ENCODE measurements at places on chromosomes 13 and 19. TPM values are rescaled to one million over a fixed set of nuclear protein-coding genes. Genes with fewer than 3 reads are reported as not detected.

TYK2 gene
- total RNA-seq: 64.0 TPM

ZNF415 gene
- 18.1 TPM for total RNA-seq

ZNF441 gene
- total RNA-seq: 6.0 TPM

OR7A5 gene
- not detected for total RNA-seq

LGALS4 gene
- 0.42 TPM for total RNA-seq

DACH1 gene
- 2.0 TPM for total RNA-seq

- H3K4me3 ChIP-seq: no peak overlapping the region
- H3K27ac ChIP-seq: no peak overlapping the region
- no peaks in the 10 kb centered on the region for H3K27me3 ChIP-seq
- no peak for DNase-seq
- no peaks in the 10 kb centered on the region for H3K4me1 ChIP-seq
- no peaks in the 10 kb centered on the region for H3K36me3 ChIP-seq
These were observed 55.8 kb downstream of the CPAMD8 start for GRCh38 chr19:16970821-16971220.

DNA sequence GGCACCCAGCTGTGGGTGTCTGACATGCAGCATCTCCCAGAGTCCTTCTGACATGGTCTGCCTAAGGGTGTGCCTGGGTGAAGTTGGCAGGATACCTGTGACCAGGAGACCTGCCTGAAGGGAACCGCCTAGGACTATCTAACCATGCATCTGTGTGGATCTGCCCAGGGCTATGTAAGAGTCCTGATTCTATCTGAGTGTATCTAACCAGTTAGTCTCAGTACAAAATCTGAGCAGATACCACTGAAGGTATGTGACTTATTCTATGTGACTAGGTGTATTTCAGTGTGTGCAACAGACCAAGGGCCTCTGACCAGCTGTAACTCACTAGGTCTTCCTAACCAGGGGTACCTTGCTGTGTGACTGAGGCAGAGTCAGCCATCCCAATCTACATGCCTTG is 28.2 kb upstream of the FBL start:
- no peaks in the 10 kb centered on the region for H3K36me3 ChIP-seq
- H3K4me1 ChIP-seq: no peaks in the 10 kb centered on the region
- no peaks in the 10 kb centered on the region for H3K27me3 ChIP-seq
- no peak overlapping the region for H3K4me3 ChIP-seq
- no peak for DNase-seq

DNA sequence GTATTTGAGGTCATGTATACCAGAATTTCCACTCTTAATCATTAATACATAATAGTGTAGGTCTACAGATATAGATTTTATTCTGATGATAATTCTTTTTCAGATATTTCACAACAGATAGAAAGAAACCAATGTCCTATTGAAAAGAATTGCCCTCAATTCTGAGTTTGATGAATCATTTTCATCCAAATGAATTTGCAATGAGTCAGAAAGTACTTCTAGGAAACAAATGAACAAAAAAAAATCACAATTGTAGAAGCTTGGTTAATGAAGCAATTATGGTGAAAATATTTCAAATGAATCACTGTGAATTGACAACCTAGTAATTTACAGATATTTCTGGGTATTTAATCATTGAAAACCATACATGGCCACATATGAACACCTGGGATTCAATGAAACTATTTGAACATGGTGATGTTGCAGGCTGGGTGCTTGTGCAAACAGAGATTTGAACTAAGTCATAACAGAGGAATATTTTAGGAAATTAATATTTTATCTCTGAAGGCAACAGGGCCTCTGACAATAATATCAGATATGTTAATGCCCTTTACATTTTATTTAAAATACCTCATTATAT is 360.9 kb downstream of the SLITRK5 start:
- no peak overlapping the region for H3K4me3 ChIP-seq
- H3K4me1 ChIP-seq: no peaks in the 10 kb centered on the region
- no peak overlapping the region for H3K27ac ChIP-seq
- no peaks in the 10 kb centered on the region for H3K27me3 ChIP-seq
- no peaks in the 10 kb centered on the region for H3K36me3 ChIP-seq

GRCh38 chr13:27128825-27129627 is 42.6 kb downstream of the USP12 start:
- no peaks in the 10 kb centered on the region for H3K36me3 ChIP-seq
- no peak overlapping the region for H3K4me3 ChIP-seq
- no peak overlapping the region for H3K27ac ChIP-seq
- no peak for DNase-seq

DNA sequence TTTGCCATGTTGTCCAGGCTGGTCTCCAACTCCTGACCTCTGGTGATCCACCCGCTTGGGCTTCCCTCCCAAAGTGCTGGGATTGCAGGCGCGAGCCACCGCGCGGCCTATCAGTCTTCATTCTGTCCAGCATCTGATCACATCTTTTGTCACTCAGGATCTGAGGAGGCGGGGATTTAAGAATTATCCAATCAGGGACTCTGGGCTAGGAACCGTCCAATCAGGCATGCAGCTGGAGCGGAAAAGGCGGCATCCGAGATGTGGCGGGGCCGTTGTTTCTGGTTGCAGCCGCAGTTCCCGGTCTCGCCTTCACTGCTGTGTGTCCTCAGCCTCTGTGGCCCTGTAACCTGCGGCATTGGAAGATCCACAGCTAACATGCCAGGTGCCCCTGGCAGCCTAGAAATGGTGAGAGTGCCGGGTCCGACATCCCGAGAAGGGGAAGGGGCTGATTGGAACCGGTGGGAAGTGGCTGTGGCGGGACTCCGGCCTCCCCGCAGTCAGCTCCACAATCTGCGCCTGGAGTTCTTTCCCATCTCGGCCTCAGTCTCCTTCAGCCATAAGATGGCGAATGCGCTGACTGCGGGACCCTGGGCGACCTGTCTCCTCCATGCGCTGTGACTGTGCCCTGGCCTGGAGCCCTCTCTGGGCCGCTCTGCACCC is at the start of gene ZNF729:
Gene ZNF729, plus strand, starts transcription at position 291 of the 660 bp plus-strand sequence. Its CDS starts 85 bp downstream, at position 376.
- DNase-seq: no peak
- H3K4me1 ChIP-seq: no peaks in the 10 kb centered on the region
- H3K27ac ChIP-seq: no peak within 1 kb of the TSS
- H3K27me3 ChIP-seq: peaks cover 3% of the 10 kb centered on the region
- no peaks in the 10 kb centered on the region for H3K36me3 ChIP-seq

DNA sequence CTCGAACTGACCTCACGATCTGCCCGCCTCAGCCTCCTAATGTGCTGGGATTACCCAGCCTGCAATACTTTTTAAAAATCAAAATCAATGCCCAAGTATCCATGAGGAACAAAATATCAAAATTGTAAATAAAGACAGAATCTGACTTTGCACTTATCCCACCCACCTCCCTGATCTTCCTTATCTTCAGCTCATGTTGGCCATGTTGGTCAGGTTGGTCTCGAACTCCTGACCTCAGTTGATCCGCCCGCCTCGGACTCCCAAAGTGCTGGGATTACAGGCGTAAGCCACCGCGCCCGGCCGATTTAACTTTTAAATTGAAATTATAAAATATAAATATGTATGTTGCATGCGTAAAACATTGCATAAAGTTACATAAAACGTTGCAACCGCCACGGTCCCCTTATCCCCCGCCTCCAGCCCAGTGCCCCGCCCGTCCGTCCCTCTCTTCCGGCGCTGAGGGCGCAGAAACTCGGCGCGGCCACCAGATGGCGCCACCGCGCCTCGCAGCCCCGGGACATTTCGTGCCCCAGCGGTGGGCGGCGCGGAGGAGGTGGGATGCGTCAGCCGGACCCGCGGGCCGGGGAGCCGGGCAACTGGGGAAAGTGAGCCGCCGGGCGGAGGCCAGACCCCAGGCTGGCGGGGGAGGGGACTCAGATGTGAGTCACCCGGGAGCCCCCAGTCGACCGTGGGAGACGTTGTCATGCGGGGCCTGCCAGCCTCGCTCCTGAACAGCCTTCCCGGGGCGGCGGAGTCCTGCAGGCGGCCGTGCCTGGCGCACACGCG is 1.5 kb upstream of the GADD45B start:
- H3K36me3 ChIP-seq: peaks cover 14% of the 10 kb centered on the region
- DNase-seq: peak; percentile 98
- H3K4me3 ChIP-seq: peak overlapping the region; percentile 89
- H3K4me1 ChIP-seq: peaks cover 30% of the 10 kb centered on the region
- peak overlapping the region; percentile 92 for H3K27ac ChIP-seq
- no peaks in the 10 kb centered on the region for H3K27me3 ChIP-seq

DNA sequence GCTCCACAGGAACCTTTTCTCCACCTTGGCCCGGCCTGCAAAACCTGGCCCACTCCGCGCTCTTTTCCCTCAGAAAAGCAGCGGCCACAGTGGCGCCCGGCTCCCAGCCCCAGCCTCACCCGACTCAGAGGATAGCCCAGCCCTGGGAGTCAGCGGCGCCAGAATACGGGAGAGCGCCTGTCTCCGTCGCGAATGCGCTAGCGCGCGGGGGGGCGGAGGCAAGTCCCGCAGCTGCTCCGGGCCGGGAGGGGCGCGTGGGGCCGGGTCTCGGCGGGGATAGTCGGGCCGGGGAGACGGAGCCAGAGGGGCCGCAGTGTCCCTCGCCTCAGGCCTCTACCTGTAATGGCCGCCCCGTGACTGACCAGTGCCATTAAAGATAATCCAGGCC is at the start of gene ZFP30:
Gene ZFP30, minus strand, starts transcription at position 165 of the 388 bp plus-strand sequence. CDS start 7,643 bp downstream, outside the sequence.
- peak within 1 kb of the TSS; percentile 71 for H3K4me3 ChIP-seq
- H3K4me1 ChIP-seq: peaks cover 27% of the 10 kb centered on the region
- H3K27ac ChIP-seq: peak within 1 kb of the TSS; percentile 88
- H3K36me3 ChIP-seq: no peaks in the 10 kb centered on the region

DNA sequence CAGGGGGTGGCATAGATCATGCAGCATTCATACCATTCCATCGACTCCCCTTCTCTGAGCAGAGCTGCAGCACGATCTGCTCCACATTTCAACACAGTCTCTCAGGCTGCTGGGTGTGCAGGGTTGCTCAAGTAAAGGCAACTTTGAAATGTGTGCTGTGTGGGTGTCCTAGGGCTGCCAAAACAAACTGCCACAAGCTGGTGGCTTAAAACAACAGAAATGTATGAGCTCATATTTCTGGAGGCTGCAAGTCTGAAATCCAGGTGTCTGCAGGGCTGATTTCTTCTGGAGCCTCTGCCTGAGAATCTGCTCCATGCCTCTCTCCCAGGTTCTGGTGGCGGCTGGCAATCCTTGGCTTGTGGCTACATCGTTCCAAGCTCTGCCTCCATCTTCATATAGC is 63.7 kb upstream of the WDFY2 start:
- H3K27ac ChIP-seq: no peak overlapping the region
- H3K36me3 ChIP-seq: no peaks in the 10 kb centered on the region
- no peak for DNase-seq
- H3K27me3 ChIP-seq: no peaks in the 10 kb centered on the region

DNA sequence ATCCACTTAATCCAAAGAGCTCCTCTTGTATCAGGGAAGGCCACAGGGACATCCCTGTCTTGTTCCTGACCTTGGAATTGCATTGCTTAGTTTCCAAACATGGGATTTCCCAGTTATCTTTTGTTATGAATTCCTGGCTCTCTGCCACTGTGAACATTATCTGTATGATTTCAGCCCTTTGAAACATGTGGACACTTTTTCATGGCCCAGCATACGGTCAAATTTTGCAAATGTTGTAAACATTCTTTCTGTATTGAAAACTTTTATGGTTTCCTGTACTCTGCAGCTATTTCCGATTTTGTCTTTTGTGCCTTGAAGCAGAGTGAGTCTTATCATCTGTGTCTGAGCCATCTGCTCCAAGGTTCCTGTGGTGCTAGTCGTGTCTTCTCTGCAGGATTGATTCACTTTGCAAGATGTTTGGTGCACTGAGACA is 4.5 kb upstream of the CFAP97D2 start:
- H3K4me1 ChIP-seq: peaks cover 7% of the 10 kb centered on the region
- H3K27ac ChIP-seq: no peak overlapping the region
- no peaks in the 10 kb centered on the region for H3K27me3 ChIP-seq
- H3K4me3 ChIP-seq: no peak overlapping the region
- no peaks in the 10 kb centered on the region for H3K36me3 ChIP-seq

- no peaks in the 10 kb centered on the region for H3K36me3 ChIP-seq
- no peak overlapping the region for H3K27ac ChIP-seq
- H3K4me3 ChIP-seq: peak overlapping the region; percentile 49
- peaks cover 44% of the 10 kb centered on the region for H3K4me1 ChIP-seq
These were observed 4.9 kb upstream of the POU4F1 start for GRCh38 chr13:78608252-78608687.

DNA sequence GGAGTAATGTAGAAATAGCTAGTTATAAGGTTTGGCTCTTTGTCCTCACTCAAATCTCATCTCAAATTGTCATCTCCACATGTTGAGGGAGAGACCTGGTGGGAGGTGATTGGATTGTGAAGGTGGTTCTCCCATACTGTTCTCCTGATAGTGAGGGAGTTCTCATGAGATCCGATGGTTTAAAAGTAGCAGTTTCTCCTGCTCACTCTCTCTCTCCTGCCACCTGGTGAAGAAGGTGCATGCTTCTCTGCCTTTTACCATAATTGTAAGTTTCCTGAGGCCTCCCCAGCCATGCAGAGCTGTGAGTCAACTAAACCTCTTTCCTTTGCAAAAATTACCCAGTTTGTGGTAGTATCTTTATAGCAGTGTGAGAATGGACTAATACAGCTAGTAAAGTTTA is 849.4 kb downstream of the DACH1 start:
- H3K27ac ChIP-seq: no peak overlapping the region
- no peaks in the 10 kb centered on the region for H3K36me3 ChIP-seq
- no peak for DNase-seq
- no peak overlapping the region for H3K4me3 ChIP-seq
- no peaks in the 10 kb centered on the region for H3K27me3 ChIP-seq
- H3K4me1 ChIP-seq: no peaks in the 10 kb centered on the region

DNA sequence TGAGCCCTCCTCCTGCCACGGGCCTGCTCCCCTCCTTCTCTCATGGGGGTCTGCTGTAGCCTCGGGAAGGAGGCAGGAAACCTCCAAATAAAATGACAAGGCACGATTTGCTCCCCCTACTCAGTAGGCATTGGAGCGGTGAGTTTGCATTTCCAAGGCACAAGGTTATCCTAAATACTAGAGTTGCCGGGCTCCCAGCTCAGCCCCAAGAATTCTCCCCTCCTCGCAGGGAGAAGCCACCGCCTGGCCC is 1.5 kb downstream of the CEBPA start:
- DNase-seq: no peak
- H3K4me1 ChIP-seq: peaks cover 59% of the 10 kb centered on the region
- no peaks in the 10 kb centered on the region for H3K36me3 ChIP-seq
- no peaks in the 10 kb centered on the region for H3K27me3 ChIP-seq

- H3K27me3 ChIP-seq: no peaks in the 10 kb centered on the region
- H3K36me3 ChIP-seq: peaks cover 19% of the 10 kb centered on the region
- H3K4me1 ChIP-seq: peaks cover 63% of the 10 kb centered on the region
- no peak for DNase-seq
These were observed 11.5 kb downstream of the ZNF552 start for GRCh38 chr19:57803265-57803593.

- no peaks in the 10 kb centered on the region for H3K4me1 ChIP-seq
- DNase-seq: no peak
- H3K36me3 ChIP-seq: no peaks in the 10 kb centered on the region
- H3K27me3 ChIP-seq: no peaks in the 10 kb centered on the region
These were observed 193.5 kb downstream of the PCDH17 start for GRCh38 chr13:57825066-57825465.

DNA sequence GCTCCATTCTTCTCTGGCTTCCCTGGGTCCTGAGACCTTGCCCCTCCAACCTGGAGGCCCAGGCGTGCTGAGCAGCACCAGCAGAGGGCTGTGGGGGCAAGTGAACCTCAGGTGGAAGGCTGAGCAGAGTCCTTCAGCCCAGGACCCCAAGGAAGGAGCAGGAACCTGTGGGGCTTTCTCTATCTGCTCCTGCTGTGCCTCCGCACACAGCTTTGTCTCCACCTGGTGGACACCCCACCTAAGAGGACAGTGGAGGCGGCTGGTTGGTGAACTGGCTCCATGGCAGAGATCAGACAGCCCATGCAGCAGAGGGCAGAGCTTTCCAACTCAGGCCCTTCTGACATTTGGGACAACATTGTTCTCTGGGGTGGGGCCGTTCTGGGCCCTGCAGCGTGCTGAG is 19.7 kb downstream of the ZFR2 start:
- H3K36me3 ChIP-seq: no peaks in the 10 kb centered on the region
- DNase-seq: no peak
- H3K4me1 ChIP-seq: no peaks in the 10 kb centered on the region
- H3K27ac ChIP-seq: no peak overlapping the region

Measured in esophagus muscularis mucosa (tissue), 4 donors.